ENCODE measurements at places on chromosomes 11 and 22. TPM values are rescaled to one million over a fixed set of nuclear protein-coding genes. Genes with fewer than 3 reads are reported as not detected.

GRCh38 chr11:12392672-12393071 lies 15.3 kb downstream of the PARVA start:
- no peak for DNase-seq

DNA sequence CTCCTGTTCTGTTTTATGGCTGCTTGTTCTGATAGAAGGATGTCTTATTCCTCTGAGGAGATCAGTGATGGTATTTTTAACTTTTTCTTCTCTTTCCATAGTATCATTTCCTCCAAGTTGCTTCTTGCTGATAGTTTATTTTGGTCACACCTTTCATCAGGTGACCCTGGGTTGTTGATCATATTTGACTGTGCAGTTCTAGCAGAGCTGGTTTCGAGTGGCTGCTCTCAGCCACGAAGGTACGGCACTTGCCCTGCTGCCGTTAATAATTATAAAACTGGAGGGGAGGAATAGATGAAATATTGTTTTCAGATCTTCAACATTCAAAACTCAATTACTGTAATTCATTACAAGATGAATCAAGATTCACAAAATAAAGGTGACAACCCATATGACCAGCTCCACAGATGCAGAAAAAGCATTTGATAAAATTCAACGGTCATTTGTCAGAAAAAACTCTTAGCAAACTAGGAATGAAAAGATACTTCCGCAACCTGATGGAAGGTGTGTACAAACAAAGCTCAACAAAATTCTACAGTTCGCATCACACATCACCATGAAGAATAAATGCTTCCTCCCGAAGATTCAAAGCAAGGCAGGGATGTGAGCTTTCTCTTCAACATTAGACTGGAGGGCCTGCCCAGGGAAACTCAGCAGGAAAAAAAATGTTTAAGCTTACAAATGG lies 59.2 kb upstream of the RTL6 start:
- no peak for DNase-seq

DNA sequence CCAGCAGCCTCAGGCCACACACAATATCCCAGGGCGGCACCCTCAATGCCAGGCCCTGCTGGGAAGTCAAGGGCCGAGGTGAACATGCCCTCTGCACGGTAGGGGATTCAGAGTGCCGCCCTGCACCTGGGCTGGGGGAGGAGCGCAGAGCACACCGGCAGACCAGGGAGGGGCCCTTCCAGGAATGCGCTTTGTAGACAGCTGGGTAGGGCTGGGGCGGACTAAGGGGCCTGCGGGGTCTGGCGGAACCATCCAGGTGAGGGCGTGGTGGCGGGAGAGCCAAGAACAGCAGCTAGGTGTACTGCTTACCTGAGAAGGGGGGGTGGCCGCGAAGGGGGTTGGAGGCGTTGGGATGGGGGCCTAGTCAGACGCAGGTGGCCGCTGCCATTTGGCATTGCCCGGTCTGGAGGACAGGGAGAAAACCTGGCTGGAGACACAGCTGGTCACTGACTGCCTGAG lies 26.0 kb downstream of the DUSP8 start:
- no peak for DNase-seq

GRCh38 chr11:63869171-63869591 lies 30.3 kb downstream of the MARK2 start:
- no peak for DNase-seq

- no peak for DNase-seq
Measured at GRCh38 chr11:10556590-10556989, 11.9 kb downstream of the LYVE1 start.

DNA sequence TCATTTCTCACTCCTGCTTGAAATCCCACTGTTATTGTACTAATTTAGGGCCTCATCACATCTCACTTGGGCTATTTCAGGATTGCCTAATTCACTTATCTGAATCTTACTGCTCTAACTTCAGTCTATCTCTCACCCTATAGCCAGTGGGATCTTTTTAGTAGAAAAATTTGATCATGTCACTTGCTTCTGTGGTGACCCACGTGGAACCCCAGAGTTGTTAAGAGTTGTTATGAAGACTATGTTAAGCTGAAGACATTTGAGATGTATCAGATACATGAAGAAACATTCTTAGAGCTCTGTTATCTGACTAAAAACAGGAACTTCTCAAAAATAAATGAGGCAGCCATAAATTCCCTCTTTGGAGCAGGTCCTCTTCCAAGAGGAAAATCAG lies 1375.6 kb upstream of the TENM4 start:
- no peak for DNase-seq

- no peak for DNase-seq
Measured at GRCh38 chr22:20628081-20628939, 120.9 kb downstream of the MED15 start.

GRCh38 chr11:115458877-115459276 lies 45.3 kb downstream of the CADM1 start:
- DNase-seq, result no peak

DNA sequence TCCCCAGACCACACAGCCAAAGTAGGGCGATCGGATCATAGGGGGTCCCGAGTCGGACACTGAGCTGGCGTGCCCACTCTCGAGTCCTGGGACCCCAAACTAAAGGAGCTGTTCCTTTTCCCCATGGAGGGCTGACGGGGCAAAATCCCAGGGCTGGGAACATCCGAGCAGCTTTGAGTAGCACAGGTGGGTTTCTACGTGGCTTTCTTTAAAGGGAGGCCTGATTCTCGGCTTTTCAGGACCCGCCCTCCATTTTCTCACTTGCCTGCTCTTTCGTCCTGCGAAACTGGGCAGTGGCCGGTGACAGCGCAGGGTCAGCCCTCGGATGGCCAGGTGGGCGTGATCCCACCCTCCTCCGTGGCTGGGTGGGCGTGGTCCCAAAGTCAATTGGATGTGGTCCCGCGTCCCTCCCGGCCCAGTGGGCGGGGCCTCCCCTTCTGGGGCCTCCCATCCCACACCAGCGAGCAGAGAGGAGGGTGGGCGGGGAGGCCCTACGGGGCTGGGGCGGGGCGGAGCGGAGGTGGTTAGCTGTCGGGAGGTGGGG lies 17.5 kb upstream of the TXNRD2 start:
- DNase-seq, result no peak

DNA sequence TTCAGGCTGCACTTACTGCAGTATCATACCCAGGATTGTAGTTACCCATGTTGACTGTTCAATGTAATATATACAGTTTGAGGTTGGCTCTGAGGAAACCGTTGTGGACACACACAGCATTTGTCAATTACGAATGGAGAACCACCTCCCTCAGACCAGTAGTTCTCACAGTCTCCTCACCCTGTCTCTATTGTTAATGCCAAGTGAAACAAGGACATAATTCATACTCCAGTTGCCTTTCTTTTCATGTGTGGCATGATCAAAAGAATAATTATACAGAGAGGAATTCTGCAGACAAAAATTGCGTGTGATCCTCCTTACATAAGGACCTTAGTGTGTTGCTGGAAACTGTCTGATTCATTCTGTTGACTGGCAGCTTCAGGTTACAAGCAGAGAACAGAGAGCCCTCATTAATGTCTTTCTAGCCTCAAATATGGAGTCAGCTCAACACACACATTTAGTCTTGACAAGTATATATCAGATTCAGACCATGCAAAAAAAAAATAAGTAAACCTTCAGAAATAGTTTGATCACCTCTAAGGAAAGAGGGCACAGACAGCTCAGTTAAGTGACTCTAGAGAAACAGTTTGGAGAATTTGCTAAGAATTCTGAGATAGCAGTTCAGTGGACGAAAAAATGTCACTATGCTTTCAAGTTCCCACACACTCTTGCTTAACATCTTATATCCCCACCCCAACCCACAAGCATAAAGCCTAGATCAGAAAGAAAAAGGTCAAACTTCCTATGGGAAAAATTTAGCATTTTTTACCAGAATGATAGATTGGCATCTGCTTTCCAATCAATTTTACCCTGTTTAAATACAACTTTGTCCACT lies 96.1 kb downstream of the MAML2 start:
- DNase-seq, result no peak

DNA sequence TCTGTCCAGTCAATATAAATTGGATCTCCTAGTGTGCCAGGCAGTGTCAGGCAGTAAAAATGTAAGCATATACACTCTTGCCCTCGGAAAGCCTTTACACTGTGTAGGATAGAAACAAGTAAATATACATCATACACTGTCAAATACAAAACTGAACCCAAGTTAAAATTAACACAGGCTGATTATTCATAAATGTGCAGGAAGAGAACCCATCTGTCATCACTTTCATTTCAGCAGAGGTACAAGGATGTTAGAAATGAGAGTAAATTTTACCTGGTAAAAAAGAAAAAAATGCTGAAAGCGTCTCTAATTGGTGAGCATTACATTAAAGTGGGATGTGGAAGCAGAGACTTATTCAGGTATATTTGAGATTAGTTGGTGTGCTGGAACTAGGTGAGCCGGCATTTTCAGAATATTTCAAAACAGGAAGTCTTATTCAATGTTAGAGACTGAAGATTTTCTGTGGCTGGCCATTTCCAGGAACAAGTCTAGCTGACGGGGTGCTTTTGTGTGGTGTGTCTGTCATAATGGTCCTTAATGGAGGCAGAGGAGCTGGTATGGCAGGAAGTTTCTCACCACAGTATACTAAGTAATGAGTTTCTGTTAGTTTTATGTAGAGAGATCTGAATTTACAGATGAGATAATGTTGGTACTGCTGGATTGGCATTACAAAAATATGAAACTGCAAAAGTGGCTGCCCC lies 192.6 kb downstream of the CASP12 start:
- no peak for DNase-seq

DNA sequence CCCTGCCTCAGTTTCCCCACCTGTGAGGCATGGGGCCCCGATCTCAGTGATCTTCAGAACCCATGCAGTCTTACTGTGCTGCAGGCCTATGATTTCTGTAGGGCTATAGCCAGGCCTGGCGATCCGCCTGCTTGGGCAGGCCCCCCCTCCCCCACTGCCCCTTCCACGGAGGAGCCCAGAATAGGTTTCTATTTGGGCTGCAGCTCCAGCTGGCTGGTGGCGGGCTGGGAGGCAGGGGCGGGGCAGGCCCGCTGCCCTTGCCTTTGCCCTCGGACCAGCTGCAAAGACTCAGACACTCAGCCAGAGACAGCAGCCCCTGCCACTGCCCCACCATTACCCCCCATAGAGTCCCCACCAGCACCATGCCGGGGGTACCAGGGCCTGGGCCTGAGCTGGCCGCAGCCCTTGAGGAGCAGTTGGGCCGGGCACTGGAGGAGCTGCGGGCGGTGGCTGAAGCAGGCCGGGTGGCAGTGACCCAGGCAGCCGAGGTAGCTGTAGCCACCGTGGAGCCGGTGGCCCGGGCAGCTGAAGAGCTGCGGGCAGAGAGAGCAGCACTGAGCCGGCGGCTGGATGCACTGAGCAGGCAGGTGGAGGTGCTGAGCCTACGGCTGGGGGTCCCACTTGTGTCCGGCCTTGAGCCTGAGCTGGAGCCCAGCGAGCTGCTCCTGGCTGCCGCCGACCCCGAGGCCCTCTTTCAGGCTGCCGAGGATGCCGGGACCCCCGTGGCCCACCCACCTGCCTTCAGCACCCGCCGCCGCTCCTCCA lies 12.2 kb downstream of the SMTN start:
- DNase-seq, result no peak

GRCh38 chr22:26563022-26563421 lies 26.9 kb downstream of the TPST2 start:
- no peak for DNase-seq

GRCh38 chr11:19789245-19789644 lies 76.6 kb downstream of the NAV2 start:
- no peak for DNase-seq

DNA sequence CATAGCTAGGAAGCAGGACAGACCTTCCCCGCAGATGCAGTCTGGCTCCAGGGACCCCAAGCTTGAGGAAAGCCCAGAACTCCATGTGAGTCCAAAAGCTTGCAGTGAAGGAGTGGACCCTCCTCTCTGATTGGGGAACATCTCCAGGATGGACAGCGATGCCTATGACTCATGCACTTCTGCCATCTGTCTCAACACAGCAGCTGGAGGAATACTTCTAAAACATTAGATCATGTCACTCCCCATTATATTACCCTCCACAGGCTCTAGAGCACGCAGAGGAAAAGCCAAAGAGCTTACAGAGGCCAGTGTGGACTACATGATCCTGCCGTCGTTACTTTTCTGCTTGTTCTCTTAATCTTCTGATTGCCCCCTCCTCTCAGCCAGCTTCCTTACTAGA lies 605.7 kb downstream of the INSC start:
- no peak for DNase-seq

DNA sequence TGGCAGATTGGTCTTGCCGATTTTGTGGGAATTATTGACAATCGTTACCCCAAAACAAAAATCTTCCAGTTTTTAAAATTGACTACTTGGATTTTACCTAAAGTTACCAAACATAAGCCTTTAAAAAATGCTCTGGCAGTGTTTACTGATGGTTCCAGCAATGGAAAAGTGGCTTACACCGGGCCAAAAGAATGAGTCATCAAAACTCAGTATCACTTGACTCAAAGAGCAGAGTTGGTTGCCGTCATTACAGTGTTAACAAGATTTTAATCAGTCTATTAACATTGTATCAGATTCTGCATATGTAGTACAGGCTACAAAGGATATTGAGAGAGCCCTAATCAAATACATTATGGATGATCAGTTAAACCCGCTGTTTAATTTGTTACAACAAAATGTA lies 37.2 kb downstream of the IGLL1 start:
- no peak for DNase-seq

GRCh38 chr11:76836613-76837291 lies 24.0 kb upstream of the ACER3 start:
- no peak for DNase-seq

GRCh38 chr11:11122749-11123148 lies 230.3 kb downstream of the CSNK2A3 start:
- DNase-seq, result no peak

- no peak for DNase-seq
Measured at GRCh38 chr22:42651134-42651533, 1.9 kb upstream of the CYB5R3 start.

GRCh38 chr11:85735876-85736460 lies 50.0 kb upstream of the CCDC89 start:
- no peak for DNase-seq

DNA sequence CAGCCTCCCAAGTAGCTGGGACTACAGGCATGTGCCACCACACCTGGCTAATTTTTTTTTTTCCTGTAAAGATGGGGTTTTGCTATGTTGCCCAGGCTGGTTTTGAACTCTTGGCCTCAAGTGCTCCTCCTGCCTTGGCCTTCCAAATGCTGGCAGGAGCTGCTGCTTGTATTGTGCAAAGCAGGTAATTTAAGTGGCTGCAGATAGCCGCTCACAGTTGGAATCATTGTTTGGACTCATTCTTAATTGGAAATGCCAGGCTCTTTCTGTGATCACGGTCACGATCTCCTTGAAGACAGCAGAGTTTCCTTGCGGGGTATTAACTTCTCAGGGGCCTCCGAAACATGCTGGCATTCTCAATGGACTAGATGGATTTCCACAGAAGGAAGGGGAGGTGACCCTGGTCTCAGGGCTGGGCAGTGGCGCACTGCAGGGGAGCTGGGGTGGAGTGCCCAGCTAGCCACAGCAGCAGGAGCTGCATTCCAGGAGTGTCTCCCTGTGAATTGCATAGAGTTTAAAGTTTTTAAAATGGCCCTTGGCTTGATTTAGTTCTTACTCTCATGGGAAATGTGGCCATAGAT lies 136.1 kb downstream of the MORC2 start:
- DNase-seq, result no peak

- DNase-seq, result no peak
Measured at GRCh38 chr11:110897035-110897434, 184.8 kb upstream of the ARHGAP20 start.

ARVCF gene
- total RNA-seq, result 191 TPM

SHISAL1 gene
- total RNA-seq, result 0.97 TPM

CECR2 gene
- 1.2 TPM for total RNA-seq

SNX32 gene
- total RNA-seq, result not detected

MGAT3 gene
- 0.05 TPM for total RNA-seq

TUB gene
- 1.8 TPM for total RNA-seq

CATSPER1 gene
- not detected for total RNA-seq

DTX4 gene
- 1.8 TPM for total RNA-seq

CCDC116 gene
- total RNA-seq, result 0.35 TPM

Measured in glomerular endothelial cell (primary cell).